Stimulated activated CD8-positive, alpha-beta memory T cell treated with anti-CD3 and anti-CD28 coated beads, Interleukin-15, amount 100 ng/mL, for 4 hours (primary cell): ENCODE measurements at places on chromosomes 6 and 20.

DNA sequence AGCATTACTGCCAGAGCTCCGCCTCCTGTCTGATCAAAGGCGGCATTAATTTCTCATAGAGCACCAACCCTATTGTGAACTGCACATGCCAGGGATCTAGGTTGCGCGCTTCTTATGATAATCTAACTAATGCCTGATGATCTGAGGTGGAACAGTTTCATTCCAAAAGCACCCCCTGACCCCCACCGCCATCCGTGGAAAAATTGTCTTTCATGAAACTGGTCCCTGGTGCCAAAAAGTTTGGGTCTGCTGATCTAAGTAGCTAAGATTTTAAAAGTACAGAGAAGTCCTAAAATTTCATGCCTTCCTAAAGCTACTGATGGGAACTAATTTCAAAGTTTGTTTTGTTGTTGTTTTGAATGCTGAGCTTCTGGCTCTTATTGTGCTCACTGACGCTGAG is 281.6 kb downstream of the PRL start:
- DNase-seq = no peak

DNA sequence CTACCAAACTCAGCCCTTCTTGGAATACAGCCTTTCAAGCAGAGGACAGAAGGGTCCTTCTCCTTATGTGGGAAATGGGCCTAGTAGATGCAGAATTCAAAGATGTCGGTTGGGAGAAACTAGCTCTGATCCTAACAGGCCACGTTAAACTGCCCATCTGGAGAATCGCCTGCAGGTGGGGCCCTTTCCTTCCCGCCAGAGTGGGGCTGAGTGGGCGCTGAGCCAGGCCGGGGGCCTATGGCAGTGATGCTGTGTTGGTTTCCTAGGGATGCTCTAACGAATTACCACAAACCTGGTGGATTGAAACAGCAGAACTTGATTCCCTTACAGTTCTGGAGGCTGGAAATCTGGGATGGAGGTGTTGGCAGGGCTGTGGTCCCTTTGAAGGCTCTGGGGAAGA is 9.1 kb downstream of the MAPK13 start:
- no peak for DNase-seq

GRCh38 chr6:113560908-113561307 is 296.2 kb upstream of the MARCKS start:
- DNase-seq = no peak

- DNase-seq = no peak
Measured at GRCh38 chr6:83153883-83154521, 39.1 kb downstream of the PGM3 start.

GRCh38 chr6:56403745-56404144 is 156.4 kb upstream of the COL21A1 start:
- DNase-seq = no peak

- DNase-seq = no peak
Measured at GRCh38 chr6:149859368-149859767, 4.8 kb downstream of the LRP11 start.

DNA sequence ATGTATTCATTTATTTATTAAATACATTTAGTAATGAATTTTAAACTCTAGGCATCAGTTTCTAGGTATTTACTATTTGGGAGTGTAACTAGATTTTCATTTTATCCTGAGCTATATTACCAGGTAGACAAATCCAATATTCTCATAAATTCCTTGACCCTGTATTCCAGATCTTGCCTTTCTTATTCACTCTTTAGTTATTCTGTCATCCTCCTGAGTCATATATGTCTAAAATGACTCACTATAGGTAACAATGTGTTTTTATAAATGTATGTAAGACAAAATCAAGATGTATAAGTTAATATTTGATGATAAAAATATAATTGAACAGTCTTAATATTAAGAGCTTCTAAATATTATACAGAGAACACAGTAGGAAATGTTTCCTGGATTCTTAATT is 642.1 kb upstream of the NRSN1 start:
- DNase-seq = no peak

- no peak for DNase-seq
Measured at GRCh38 chr6:116461932-116462885, 1.0 kb downstream of the CALHM6 start.

GRCh38 chr20:24027229-24027628 is 38.6 kb upstream of the GGTLC1 start:
- peak; percentile 49 for DNase-seq

GRCh38 chr6:166438211-166438861 is 55.6 kb upstream of the MPC1 start:
- no peak for DNase-seq

- no peak for DNase-seq
Measured at GRCh38 chr6:75101896-75102295, 104.0 kb downstream of the COL12A1 start.

DNA sequence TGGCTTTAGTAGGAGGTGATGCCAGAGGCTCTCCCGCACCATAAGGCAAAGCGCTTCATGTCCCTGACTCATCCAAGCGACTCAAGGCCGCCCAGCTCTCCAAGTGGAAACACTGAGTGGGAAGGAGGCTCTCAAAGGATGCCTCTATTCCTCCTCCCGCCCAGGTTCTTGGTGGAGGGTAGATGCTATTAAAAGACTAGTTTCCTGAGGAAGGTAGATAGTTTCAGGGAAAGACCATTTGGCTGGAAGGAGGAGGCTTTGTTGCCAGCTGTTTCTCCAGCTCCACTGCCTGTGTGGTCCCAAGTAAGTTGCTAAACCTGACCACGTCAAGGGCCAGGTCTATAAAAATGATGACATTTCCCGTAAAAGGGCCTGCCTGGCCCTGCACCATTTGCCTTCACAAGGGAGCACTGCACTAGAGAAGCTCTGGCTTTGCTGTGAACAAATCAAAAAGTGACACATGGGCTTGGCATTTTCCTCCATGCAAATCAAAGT is 48.2 kb downstream of the GMDS start:
- DNase-seq = no peak
